ENCODE measurements at places on chromosomes 2 and 18. TPM values are rescaled to one million over a fixed set of nuclear protein-coding genes. Genes with fewer than 3 reads are reported as not detected.
A peak's percentile ranks its signal among the peaks of the same experiment; 100 is the strongest.

Gene AQP12B
- polyA plus RNA-seq = not detected

Gene SATB2
- 0.47 TPM for polyA plus RNA-seq

Gene ST6GAL2
- polyA plus RNA-seq = 0.02 TPM

- H3K27ac ChIP-seq = no peak overlapping the region
- no peak overlapping the region for H3K4me3 ChIP-seq
- H3K4me1 ChIP-seq = no peaks in the 10 kb centered on the region
- H3K36me3 ChIP-seq = no peaks in the 10 kb centered on the region
Observed at GRCh38 chr2:54081574-54081973, 33.8 kb upstream of the ACYP2 start.

GRCh38 chr18:48781163-48781987 is 169.4 kb downstream of the SMAD7 start:
- H3K4me3 ChIP-seq = no peak overlapping the region
- DNase-seq = peak; percentile 98
- H3K27me3 ChIP-seq = no peaks in the 10 kb centered on the region
- H3K4me1 ChIP-seq = peaks cover 45% of the 10 kb centered on the region
- peaks cover 3% of the 10 kb centered on the region for H3K36me3 ChIP-seq

GRCh38 chr2:175247159-175247558 is 65.6 kb upstream of the ATP5MC3 start:
- no peaks in the 10 kb centered on the region for H3K4me1 ChIP-seq
- H3K4me3 ChIP-seq = no peak overlapping the region
- H3K36me3 ChIP-seq = no peaks in the 10 kb centered on the region
- DNase-seq = no peak
- H3K27ac ChIP-seq = no peak overlapping the region
- no peaks in the 10 kb centered on the region for H3K27me3 ChIP-seq

DNA sequence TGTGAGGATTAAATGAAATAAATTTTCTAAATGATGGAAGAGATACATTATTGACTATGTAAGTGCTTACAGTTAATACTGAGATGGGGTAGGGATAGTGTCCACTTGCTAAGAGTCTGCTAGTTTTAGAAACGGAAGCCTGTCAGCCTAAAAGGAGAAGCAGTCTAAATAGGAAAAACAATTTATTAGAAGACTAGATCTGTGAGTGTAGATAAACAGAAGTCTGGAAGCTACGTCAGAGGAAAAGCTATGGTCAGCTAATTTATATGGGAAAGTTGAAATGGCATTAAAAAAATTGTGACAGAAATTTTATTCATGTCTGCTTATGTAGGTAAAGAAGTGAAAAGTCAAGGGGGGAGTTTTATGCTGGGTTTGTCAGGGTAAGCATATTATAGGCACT is 1338.4 kb upstream of the CHAC2 start:
- H3K4me3 ChIP-seq = no peak overlapping the region
- DNase-seq = peak; percentile 35

- H3K27ac ChIP-seq = no peak overlapping the region
- no peak overlapping the region for H3K4me3 ChIP-seq
- H3K27me3 ChIP-seq = no peaks in the 10 kb centered on the region
- no peaks in the 10 kb centered on the region for H3K4me1 ChIP-seq
- DNase-seq = no peak
Observed at GRCh38 chr2:59041139-59041538, 800.0 kb upstream of the FANCL start.

GRCh38 chr2:159226059-159226461 is 60.4 kb downstream of the WDSUB1 start:
- no peaks in the 10 kb centered on the region for H3K27me3 ChIP-seq
- no peaks in the 10 kb centered on the region for H3K4me1 ChIP-seq
- peak overlapping the region; percentile 67 for H3K27ac ChIP-seq

Data from lung (tissue), 17 donors.